ENCODE measurements at places on chromosomes 6 and 20. TPM values are rescaled to one million over a fixed set of nuclear protein-coding genes. Genes with fewer than 3 reads are reported as not detected.

GRCh38 chr6:6709106-6709505, 120.6 kb downstream of the LY86 start:
- peaks cover 17% of the 10 kb centered on the region for H3K27me3 ChIP-seq
- H3K4me1 ChIP-seq: peaks cover 22% of the 10 kb centered on the region
- no peak for DNase-seq
- H3K36me3 ChIP-seq: no peaks in the 10 kb centered on the region
- no peak overlapping the region for H3K4me3 ChIP-seq
- H3K27ac ChIP-seq: no peak overlapping the region

GLP1R gene
- total RNA-seq: not detected

GRCh38 chr20:12203981-12204380, 286.3 kb downstream of the BTBD3 start:
- H3K4me1 ChIP-seq: no peaks in the 10 kb centered on the region
- no peaks in the 10 kb centered on the region for H3K36me3 ChIP-seq
- no peak overlapping the region for H3K4me3 ChIP-seq

ARG1 gene
- not detected for total RNA-seq
